ENCODE measurements at places on chromosomes 5 and 9.

- DNase-seq: peak; percentile 42
Observed at GRCh38 chr9:79657891-79658290, 86.1 kb downstream of the TLE4 start.

GRCh38 chr9:706606-707459 is 134.7 kb upstream of the DMRT1 start:
- peak; percentile 68 for DNase-seq

- DNase-seq: no peak
Observed at GRCh38 chr5:32831624-32832023, 120.5 kb downstream of the NPR3 start.

DNA sequence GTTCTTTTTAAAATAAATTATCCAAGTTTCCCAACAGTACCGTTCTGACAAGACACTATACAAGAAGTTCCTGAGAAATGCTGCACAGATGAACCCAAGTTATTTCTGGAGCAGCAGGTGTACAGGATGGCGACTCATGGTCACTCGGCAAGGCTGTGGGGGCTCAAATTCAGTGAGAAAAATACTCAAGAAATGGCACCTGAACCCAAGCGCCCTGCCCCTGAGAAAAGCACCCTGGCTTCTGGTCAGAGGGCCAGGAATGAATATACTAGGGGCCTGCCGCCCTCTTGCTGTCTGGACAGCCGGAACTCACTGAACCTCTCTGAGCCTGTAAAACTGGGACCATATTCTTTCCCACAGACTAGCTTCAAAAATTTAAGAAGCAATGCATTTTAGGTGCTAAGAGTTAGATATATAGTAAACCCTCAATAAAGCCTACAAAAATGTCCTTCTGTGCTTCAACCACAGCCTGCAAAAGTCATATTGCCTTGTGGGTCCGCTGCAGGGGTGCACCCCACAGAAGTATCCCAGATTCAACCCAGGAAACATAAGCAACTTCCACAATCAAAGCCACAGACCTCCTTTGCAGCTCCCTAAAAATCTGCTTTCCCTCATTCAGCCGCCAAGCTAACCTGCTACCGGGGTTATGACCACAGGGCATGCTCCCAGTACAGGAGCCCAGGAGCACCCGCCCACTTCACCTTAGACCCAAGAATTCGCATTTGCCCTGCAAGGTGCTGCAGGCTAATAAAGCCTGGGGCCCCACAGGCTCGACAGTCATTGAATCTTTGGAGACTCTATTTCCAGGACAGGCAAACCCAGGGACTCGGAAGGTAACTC is 1.4 kb downstream of the RAPGEF1 start:
- DNase-seq: no peak

DNA sequence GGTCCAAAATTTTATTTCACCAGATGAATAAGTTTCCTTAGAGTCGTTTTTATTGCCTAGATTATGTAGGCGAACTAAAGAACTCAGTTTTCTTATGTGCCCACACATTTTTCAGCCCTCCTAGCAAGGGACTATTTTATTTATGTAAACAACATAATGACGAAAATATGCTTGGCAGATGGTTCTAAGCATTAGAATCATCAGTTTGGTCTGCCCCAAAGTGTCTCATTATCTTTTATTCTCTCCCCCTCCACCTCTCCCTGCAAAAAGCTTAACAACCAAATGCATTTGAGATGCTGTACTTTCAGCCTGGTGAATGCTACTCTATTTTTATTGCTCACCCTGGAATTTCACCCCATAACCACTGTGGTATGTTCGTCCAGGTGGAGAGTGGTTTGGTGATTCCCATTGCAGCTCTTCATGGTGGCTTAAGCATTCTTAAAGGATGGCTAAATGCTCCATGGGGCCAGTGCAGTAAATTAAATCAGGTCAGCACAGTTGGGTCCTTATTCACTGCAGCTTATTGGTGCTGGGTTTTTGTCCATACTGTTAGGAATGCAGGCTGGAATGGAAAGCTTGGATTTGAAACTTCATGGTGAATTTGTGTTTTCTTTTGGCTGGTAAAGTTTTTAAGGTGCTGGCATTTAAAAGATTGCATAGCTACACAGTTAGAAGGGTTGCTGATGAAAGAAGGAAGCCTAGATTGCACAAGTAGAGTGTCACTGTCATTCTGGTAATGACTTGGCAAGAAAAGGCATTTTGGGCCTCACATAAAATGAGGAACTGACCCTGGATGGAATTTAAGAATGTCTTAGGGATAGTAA is 39.2 kb downstream of the TLE4 start:
- DNase-seq: peak; percentile 30

GRCh38 chr5:95358320-95358719 is 32.8 kb upstream of the FAM81B start:
- no peak for DNase-seq

DNA sequence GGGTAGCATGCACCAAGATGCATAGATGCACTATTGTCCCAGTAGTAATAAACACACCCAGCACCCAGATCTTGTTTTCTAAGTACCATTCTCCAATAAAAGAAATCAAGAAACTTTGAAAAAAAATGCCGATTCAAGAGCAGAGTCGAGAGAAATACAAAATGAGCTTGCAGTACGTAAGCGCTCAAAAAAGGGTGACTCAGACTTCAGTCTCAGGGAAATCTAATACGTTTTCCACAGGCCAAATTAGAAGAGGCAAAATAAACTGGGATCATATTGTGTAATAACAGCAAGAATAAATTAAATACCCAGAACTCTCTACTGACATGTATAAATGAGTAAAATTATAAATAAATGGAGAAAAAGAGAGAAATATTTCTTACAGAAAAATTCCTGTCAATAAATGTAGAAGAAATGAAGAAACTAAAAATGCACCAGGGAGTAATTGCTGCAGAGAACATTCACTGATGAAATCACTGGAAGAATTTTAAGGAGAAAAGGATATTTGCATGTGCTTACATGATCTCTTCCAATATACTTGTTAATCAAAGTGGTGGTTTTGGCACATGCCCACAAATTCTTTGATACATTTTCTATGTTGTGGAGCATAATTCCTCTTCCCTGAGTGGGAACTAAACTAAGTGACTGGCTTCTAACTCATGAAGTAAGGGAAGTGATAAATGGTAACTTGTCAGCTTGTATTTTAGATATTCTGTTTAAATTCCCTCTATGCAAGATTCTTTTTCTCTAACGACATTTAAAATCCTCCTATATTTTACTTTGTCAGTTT is 567.6 kb upstream of the ADAMTS16 start:
- DNase-seq: peak; percentile 83

- DNase-seq: no peak
Observed at GRCh38 chr5:76084496-76085242, 1.5 kb downstream of the SV2C start.

- DNase-seq: no peak
Observed at GRCh38 chr5:3639175-3639574, 43.5 kb downstream of the IRX1 start.

GRCh38 chr5:73160239-73160671 is 12.7 kb upstream of the TMEM174 start:
- DNase-seq: peak; percentile 70

- DNase-seq: no peak
Observed at GRCh38 chr9:35859990-35860339, 10.2 kb downstream of the OR13J1 start.

DNA sequence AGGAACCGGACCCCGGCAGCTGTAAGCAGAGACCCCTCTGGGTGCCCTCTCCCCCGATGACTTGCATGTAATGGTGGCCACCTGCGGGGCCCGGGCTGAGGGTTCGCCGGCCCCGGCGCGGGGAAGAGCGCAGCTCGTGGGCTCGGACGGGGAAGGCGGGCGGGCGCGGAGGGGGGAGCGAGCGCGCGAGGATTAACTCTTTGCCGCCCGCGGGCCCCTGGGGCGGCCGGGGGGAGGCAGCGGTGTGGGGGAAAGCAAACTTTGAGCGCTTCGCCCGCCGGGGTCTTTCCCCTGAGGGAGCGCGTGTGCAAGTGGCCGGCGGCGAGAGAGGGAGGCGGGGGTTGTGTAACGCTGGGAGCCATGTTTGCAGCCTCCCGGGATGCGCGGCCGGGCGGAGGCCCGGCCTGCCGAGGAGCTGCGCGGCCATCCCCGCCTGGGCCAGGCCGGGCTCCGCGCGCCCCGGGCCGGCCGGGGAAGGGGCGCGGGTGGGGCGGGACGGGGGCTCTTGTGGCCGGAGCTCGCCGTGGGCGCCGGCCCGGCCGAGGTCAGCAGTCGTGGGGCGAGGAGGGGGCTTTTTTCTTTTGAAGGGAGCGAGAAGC is 547 bp downstream of the ANP32B start:
- peak; percentile 32 for DNase-seq

DNA sequence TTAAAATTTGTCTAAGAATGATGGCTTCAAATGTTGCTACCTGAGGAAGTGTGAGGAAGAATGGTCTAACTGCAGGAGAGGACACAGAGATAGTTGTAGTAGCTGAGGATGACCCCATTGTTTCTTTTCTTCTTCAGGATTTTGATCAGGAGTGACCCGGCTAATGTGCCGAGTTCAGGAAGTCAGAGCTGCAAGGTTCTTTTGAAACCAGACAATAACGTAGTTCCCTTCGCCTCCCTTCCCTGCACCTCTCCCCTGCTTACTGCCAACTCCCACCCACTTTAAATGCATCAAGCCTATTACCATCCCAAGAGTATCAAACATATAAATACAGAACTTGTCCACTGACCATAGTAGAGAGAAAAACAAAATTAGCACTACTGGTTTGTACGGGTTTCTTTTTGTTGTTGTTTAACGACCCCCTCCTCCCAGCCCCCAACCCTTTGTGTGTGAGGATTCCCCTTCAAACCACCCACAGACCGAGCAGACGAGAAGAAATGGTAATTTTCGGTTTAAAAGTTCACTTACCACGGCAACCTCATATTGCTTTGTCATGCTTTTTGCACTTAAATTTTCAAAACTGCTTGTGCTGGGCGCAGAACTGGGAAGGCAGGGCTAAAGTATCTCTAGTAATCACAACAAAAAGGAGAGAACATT is 23.5 kb upstream of the ELAVL2 start:
- DNase-seq: no peak

- no peak for DNase-seq
Observed at GRCh38 chr5:83672158-83672557, 48.5 kb downstream of the HAPLN1 start.

DNA sequence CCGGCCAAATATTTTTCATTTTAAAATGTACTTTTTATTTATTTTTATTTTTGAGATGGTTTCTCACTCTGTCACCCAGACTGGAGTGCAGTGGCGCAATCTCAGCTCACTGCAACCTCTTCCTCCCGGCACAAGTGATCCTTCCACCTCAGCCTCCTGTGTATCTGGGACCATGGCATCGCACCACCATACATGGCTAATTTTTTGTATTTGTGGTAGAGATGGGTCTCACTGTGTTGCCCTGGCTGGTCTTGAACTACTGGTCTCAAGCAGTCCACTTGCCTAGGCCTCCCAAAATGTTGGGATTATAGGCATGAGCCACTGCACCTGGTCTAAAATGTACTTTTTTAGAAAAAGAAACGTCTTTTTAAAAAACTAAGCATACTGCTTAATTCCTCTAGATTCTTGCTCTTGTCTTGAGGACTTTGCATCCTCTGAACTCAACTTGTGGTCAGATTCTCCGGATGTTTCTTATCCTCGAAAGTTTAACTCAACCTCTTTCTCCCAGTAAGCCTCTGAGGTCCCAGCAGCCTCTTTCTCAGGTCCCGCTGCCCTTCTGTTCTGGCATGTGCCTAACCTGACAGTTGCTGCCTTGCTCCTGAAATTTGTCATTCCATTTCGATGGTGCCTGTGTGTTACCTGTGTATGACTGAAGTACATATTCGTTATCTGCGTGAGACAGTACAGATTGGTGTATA is 63.0 kb downstream of the TRIO start:
- DNase-seq: no peak

GRCh38 chr5:177446200-177447065 is at the start of gene PRR7:
PRR7 (plus strand) TSS chr5:177446814; CDS start chr5:177455068, 8,254 bp downstream.
- peak; percentile 79 for DNase-seq

DNA sequence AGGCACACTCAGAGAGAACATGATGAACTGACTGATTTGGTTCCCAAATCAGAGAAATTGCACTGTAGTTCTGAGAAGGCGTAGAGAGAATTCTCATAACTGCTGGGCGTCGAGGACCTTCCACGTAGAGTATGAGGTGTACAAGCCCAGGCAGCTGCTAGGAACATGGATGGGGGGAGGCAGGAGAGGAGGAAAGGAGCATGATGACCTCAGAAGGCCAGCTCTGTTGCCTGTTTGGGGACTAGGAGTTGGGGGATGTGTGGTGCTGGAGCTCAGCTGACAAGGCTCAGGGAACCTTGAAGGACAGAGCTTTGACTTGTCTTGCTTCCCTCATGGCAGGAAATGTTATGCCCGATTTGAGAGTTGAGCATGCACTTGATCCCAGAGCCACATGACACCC is 485.4 kb downstream of the IRX1 start:
- DNase-seq: no peak

GRCh38 chr5:74877624-74878304 is 11.6 kb upstream of the FAM169A start:
- no peak for DNase-seq

DNA sequence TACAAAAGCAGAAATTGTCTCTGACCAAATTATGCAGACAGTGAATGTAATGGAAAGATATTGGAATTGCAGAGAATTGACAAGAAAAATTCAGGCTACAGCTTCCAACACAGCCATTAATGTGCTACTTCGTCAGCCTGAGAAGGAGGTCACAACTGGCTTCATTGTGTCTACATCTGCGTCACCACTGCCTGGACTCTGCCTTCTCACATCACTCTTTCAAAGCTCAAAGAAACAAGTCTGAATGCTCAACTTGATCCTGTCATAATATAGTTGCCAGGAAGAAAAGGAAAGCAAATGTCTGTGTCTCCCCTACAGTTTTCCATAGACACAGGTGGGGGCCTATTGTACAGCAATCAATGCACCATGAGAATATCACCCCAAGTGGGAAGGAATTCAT is 806.5 kb upstream of the CDH10 start:
- no peak for DNase-seq

GRCh38 chr9:134187110-134187531 is 22.8 kb upstream of the RNU6ATAC start:
- no peak for DNase-seq

- DNase-seq: peak; percentile 45
Observed at GRCh38 chr5:112338681-112339337, 80.3 kb downstream of the EPB41L4A start.

DNA sequence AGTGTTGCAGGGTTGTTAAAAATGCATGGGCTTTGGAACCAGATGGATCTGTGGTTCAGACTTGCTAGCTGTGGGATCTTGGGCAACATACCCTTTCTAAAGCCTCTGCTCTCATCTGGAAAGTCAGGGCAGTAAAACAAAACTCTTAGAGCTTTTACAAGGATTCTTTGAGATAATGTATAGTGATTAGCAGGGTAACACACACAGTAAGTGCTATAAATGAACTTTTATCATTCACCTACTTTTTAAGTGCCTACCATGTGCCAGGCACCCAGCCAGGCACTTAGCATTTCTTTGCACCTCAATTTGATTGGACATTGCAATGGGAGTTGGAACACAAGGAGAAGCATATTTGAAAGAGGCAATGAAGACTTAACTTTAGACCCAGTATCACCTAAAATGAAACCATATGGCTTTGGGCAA is 208.6 kb upstream of the PAPPA start:
- no peak for DNase-seq

GRCh38 chr9:8394341-8394740 is 594.8 kb upstream of the DMAC1 start:
- no peak for DNase-seq

GRCh38 chr5:15010936-15011335 is 139.4 kb upstream of the ANKH start:
- peak; percentile 35 for DNase-seq
